Immature natural killer cell (primary cell): ENCODE measurements at places on chromosomes 7 and 10.

DNA sequence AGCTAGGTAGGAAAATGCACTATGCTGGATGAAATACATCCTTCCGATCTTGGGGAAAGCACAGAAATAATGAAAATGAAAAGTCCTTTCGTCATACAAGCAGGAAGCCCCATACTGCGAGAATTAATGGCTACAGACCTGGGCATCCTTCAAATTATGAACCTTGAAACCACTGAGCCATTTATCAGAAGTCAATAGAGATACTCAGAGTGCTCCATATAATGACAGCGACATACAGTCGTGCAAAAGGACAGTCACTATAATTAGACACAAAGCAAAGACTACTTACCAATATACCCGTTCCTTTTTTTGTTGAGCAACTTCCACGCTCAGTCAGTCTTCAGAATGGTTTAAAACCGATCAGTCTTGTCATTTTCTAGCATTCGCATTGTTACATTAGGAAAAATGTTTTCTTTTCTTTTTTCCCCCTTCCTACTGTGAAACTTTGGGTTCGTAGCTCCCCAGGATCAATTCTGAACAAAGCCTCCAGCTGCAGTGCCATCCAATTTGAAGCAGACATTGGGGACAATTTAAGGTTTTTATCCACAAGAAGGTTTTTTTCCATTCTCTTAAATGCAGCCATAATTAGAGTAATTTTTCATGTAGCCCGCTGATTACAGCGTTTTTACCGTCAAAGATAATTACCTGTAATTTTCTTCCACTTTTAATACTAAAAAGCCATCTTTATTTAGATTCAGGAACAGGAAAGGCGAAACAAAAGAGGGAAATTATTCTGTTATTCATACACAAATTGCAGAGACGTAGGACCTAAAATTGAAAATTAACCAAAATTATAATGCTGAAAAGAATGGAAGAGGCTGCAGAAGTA lies 6.4 kb downstream of the DLX6 start:
- peaks cover 3% of the 10 kb centered on the region for H3K36me3 ChIP-seq
- H3K27me3 ChIP-seq, result peaks cover 66% of the 10 kb centered on the region
- H3K4me3 ChIP-seq, result no peak overlapping the region

- DNase-seq, result no peak
- no peak overlapping the region for H3K4me3 ChIP-seq
- no peaks in the 10 kb centered on the region for H3K36me3 ChIP-seq
- H3K27me3 ChIP-seq, result peaks cover 2% of the 10 kb centered on the region
- H3K4me1 ChIP-seq, result no peaks in the 10 kb centered on the region
Measured at GRCh38 chr10:122264436-122264835, 6.7 kb upstream of the BTBD16 start.

DNA sequence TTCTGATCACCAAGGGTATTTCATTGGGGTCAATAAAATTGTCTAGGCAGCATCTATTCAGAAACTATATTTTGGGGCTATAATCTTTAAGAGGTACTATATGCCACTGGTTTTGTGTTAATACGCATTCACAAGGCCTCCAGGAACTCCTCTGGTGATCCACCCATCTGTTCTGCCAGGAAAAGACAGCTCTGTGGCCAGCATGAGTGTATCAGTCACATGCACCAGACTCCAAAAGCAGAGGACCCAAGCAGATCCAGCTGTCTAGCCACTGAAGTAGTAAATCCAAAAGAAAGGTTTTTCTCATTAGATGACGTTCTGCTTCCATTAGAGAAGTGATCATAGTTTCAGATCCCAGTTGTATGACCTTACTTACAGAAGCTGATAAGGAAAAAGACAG lies 199.6 kb upstream of the CELF2 start:
- DNase-seq, result no peak
- no peak overlapping the region for H3K4me3 ChIP-seq
- H3K4me1 ChIP-seq, result no peaks in the 10 kb centered on the region
- H3K27me3 ChIP-seq, result peaks cover 4% of the 10 kb centered on the region
- no peaks in the 10 kb centered on the region for H3K36me3 ChIP-seq
- H3K27ac ChIP-seq, result no peak overlapping the region

DNA sequence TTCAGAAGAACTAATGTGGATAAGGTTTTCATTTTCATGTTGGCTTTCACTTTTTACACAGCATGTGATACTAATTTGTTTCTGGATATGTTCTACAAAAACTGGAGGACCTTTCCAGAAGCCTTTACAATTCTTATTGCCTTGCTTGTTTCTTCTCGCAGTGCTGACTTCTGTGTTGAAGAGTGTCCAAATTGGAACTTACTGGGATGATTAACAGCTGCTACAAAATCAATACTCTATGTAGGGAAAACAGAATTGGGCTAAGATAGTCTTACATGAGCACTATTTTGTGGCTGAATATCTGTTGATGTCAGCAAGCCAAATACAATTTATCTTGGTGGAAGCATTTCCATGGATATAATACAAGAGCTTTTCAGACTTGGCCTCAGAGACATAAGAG lies 351.2 kb downstream of the DGKB start:
- H3K4me1 ChIP-seq, result no peaks in the 10 kb centered on the region
- H3K27me3 ChIP-seq, result peaks cover 1% of the 10 kb centered on the region
- H3K36me3 ChIP-seq, result no peaks in the 10 kb centered on the region
- DNase-seq, result no peak

DNA sequence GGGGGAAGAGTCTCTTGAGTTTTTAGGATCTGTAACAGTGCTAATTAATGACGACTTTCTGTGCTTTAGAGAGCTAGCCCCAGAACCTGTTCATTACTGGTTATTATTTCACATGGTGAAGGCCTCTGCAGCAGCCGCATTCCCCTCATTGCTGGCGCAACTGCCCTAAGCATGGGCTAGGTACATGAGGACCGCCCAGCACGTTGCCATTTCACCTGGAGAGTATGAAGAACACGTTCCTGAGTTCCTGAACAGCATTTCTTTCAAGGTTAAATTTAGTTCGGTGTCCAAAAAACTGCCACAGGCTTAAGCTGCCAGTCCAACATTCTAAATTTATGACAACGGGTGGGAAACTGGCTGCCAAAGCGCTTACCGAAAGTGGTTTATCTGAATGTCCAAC lies 177.0 kb downstream of the DNAH11 start:
- no peak overlapping the region for H3K4me3 ChIP-seq
- no peak for DNase-seq
- no peaks in the 10 kb centered on the region for H3K4me1 ChIP-seq
- H3K36me3 ChIP-seq, result no peaks in the 10 kb centered on the region
- peaks cover 14% of the 10 kb centered on the region for H3K27me3 ChIP-seq
- no peak overlapping the region for H3K27ac ChIP-seq

DNA sequence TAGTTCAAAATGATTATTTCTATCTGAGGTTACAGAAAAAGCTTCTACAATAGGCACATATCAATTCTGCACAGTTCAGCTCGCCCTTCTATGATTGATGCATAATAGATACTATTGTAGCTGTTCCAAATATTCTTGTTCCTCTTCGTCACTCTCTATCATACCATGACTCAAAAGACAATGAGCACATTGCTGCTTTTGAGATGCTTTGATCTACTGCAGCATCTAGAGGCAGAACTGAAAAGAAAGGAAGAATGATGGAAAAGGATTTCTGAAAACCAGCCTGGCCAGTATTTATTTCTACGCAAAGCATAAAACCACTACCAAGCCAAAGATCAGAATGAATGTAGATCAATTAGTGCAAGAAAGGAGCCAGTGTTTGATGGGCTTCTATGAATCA lies 59.3 kb upstream of the PLXDC2 start:
- H3K4me1 ChIP-seq, result no peaks in the 10 kb centered on the region
- peaks cover 3% of the 10 kb centered on the region for H3K27me3 ChIP-seq
- no peak overlapping the region for H3K4me3 ChIP-seq
- no peak overlapping the region for H3K27ac ChIP-seq
- H3K36me3 ChIP-seq, result no peaks in the 10 kb centered on the region
- DNase-seq, result no peak
